ENCODE measurements at places on chromosomes 6 and 20. TPM values are rescaled to one million over a fixed set of nuclear protein-coding genes. Genes with fewer than 3 reads are reported as not detected.
A peak's percentile ranks its signal among the peaks of the same experiment; 100 is the strongest.

Gene SIGLEC1
- total RNA-seq, result 0.15 TPM

Gene FAM209B
- total RNA-seq, result 1.9 TPM

Gene GSTA1
- not detected for total RNA-seq

Gene NOX3
- total RNA-seq, result not detected

DNA sequence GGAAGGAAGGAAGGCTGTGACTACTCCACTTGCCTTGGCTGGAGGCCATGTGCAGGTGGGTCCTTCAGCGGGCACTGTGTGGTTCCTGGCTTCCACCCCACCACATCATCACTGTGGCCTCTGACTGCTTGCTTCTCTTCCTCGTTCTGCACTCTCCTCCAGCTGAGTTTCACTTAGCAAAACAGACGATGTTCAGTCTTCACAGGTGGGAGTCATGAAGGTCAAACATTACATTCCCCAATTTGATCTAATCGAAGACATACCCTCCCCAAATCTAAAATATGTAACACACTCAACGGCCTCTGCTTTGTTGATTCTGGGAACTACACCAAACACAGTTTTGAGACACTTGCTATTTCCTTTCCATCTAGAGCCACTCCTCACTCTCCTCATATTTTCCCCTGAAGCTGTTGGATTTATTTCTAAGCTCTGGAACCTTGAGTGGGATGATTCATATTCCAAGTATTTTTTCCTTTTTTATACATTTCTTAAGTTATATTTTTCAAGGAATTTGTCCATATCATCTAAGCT, 132.5 kb upstream of the FOXA2 start:
- no peak for DNase-seq

DNA sequence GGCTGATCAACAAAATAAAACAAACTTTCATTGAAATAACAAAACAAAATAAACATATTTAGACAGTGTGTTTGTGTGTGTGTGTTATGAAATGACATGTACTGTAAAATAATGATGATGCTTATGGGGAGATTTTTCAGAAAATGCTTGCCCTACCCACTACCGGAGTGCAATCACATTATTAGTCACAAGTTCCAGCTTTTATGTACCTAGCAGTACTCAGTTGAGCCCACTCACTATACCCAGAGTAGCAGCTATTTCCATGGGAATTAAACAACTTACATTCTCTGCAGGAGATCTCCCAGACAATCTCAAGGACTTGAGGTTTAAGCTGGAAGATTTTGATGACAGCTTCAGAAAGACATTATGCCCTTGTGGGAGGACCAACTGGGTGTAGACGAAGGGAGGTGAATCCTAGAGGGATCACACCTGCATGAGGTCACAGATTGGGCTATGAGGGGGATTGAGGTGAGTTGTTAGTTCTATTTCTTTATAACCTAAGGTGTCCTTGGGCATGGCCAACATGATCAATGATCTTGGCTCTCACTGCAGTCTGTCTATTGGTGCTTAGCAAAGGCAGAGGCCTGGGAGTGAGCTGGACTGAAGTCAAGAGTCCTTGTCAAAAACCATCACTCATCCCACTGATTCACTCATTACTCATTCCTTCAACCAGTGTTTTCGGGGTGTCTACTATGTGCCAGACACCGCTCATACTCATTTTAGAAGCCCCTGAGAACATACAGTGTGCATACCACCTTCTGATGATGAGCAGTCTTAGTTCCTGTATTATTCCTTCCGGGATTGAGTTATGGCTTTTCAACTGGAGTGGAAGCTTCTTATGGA, 6.7 kb upstream of the CLIC5 start:
- DNase-seq, result no peak

GRCh38 chr20:12395760-12396159, 478.1 kb downstream of the BTBD3 start:
- no peak for DNase-seq

Gene OPN5
- total RNA-seq, result not detected

Gene CTSA
- 100 TPM for total RNA-seq

- peak; percentile 27 for DNase-seq
These were observed 124.9 kb upstream of the NRN1 start for GRCh38 chr6:6131492-6132109.

DNA sequence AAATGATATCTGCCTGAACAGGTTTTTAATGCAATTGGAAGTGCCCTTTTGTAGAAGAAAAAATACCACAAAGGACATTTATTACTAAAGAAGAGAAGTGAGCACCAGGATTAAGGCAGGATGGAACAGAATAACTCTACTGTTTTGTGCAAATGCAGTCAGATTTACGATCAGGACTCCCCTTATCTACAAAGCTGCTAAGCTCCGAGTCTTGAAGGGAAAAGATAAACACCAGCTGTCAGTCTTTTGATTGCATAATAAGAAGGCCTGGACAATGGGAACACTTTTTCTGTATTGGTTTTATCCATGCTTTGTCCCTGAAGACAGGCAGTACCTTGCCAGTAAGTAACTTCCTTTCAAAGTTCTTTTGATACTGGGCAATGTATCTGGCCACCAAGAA, 797.9 kb upstream of the SLC35B3 start:
- DNase-seq, result no peak

GRCh38 chr6:95519228-95520037, 57.9 kb upstream of the MANEA start:
- DNase-seq, result no peak

GRCh38 chr6:13471184-13471583, 16.2 kb downstream of the GFOD1 start:
- DNase-seq, result no peak

Gene BACH2
- 235 TPM for total RNA-seq

- DNase-seq, result no peak
These were observed 103.7 kb downstream of the FYN start for GRCh38 chr6:111769365-111770152.

DNA sequence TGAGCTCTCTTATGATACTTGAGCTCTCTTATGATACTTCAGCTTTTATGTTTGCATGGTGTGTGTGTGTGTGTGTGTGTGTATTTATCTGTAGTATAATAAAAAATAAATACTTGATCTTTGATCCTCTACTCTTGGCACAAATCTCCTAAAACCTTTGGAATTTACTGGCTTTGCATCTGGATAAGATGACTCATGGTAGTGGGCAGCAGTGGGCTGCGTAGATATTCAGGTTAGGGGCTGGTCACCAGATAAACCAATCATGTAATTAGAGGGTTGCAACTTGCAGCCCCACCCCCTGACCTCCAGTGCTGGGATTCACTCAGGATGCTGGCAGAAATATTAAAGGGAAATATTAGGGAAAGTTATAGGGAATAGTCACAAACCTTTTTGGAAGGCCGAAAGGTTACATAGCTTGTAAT, 151.9 kb upstream of the COL21A1 start:
- no peak for DNase-seq

Gene AP5S1
- total RNA-seq, result 12.8 TPM

GRCh38 chr6:5403076-5403475, 141.8 kb downstream of the FARS2 start:
- DNase-seq, result no peak

Gene SNAI1
- 4.3 TPM for total RNA-seq

- no peak for DNase-seq
These were observed 339.4 kb downstream of the PLCB1 start for GRCh38 chr20:8471465-8471864.

Gene ADGB
- not detected for total RNA-seq

Gene AIF1
- total RNA-seq, result 1.5 TPM

- no peak for DNase-seq
These were observed 2.9 kb downstream of the TFAP2C start for GRCh38 chr20:56631990-56632327.

Gene SERINC1
- 92.0 TPM for total RNA-seq

Gene CCN5
- total RNA-seq, result not detected

- DNase-seq, result peak; percentile 28
These were observed at the start of gene TNFRSF6B for GRCh38 chr20:63696628-63697356. Gene TNFRSF6B (plus strand): TSS chr20:63696652. CDS start chr20:63696768, 116 bp downstream.

Gene PRPH2
- 0.10 TPM for total RNA-seq

DNA sequence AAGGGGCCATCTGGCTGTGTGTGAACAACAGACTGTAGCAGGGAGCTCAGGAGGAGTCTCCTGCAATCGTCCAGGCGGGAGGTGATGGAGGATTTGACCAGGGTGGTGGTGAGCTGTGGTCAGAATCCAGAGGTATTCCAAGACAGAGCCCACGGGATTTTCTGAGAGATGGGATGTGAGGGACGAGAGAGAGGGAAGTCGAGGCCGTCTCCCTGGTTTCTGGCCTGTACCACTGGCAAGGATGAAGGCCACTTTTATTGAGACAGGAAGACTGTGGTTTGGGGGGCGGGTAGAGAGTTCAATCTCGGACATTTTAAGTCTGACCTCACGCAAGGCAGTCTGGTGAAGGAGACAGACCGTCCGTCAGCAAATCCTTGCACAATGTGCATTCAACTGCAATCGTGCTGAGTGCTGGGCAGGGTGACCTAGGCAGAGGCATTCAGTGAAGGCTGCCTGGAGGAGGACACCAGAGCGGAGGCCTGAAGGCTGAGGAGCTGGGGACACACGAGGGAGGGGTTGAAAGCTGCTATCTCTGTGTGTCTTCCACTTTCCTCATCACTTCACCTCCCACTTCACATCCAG, 53.9 kb downstream of the PREX1 start:
- no peak for DNase-seq

Gene PDE7B
- total RNA-seq, result 9.2 TPM

DNA sequence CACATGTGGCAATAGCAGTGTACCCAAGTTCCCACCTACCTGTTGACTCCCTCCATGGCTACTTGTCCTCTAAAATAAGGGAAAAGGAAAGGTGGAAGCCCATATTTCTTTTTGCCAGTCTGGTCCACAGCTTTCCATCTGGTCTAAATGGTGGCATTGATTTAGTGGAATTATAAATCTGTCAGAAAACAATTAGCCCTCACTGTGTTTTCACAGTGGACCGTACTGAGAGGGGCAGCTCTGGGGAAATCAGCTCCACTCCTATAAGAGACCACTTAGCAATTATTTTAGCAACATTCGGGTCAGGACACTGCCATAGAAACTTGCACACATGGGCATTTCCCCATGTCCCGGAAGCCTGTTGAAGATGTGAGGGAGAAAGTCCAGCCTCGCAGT, 653.4 kb upstream of the MARCKS start:
- no peak for DNase-seq

- DNase-seq, result no peak
These were observed 113.8 kb downstream of the MTFR2 start for GRCh38 chr6:136136274-136136673.

DNA sequence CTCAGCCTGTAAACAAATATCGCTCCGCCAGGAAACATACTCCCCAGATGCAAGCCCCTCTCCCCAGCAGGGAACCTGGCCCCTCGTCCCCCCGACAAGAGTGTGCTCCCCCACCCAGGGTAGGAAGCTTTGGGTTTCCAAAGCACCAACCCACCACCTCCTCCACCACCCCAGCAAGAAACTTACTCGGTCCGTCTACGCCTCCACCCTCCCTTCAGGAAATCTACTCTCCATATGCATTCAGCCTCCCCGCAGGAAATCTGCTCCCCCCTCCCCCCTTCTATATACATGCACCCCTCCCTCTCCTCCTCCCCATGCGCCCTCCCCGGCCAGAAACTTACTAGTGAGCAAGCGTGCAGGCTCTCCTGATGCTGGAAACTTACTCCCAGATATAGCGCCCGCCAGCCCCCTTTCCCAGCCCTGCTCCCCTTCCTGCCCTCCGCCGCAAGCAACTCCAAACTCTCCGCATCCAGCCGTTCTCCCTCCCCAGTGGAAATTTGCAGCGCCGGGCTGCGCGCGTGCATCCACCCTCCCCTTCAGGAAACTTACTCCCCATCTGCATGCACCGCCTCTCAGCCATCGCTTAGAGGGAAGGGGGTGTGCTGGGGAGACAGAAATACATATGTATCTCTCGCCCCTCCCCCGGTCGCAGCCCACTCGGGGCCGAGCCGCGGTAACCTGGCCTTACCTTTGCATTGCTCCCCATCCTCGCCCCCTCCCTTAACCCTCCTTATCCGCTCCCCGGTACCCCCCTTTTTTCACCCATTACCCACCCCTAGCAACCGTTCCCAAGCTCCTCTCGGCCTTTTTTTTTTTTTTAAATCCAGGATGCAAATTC, at the start of gene TRERF1:
Gene TRERF1 (minus strand): TSS at position 594 of the 838 bp plus-strand sequence. CDS start 182,336 bp downstream, outside the sequence.
- DNase-seq, result peak; percentile 58

Gene FHL5
- not detected for total RNA-seq

DNA sequence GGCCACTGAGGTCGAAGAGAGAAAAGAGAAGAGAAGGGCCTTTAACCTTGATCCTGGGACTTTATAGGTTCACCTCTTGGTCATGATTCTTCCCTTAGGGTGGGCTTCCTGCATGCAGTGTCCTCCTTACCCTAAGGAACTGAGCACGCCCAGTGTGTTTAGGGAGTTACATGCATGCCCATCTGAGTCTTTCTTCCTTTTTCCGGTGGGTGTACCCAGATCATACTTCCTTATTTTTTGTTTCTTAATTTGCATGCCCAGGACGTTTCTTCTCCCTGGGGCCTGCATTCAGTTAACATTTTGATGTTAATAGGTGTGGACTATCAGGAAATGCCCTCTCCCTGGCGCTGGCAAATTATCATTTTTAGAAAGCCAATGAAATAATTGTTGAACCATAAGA, 91.5 kb downstream of the HTR1B start:
- DNase-seq, result no peak

Gene SIRPG
- total RNA-seq, result not detected

- DNase-seq, result no peak
These were observed 1.2 kb upstream of the TSPO2 start for GRCh38 chr6:41040940-41041536.

- DNase-seq, result no peak
These were observed 263.0 kb downstream of the FOXC1 start for GRCh38 chr6:1872649-1873131.

DNA sequence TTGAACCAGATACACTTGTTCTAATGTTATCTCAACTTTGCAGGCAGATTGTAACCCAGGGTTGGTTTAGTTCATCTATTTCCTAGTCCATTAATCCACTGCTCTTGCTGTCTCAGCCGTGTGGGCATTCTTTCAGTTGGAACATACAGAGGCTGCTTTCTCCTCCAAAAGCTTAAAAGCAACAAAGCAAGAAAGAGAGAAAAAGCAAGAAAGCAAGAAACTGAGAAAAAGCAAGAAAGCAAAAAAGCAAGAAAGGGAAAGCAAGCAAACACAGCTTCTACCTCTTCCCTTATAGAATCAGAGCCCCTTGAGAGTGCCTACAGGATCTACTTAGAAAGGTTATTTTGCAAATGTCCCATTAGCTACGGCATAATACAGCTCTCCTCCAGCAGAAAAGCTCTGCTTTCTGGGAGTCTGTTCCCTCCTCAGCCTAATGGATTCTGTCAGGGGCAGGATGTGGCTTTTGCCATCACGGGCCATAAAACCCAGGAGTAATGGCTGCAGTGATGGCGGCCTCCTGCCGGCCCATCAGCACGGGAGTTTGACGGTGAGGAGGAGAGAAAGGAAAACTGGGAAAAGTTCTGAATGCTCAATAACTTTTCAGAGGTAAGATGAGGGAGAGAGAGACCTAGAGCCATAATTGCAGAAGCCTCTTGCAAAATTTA, 156.8 kb upstream of the JARID2 start:
- DNase-seq, result no peak

- DNase-seq, result peak; percentile 77
These were observed 8.0 kb downstream of the TP53RK start for GRCh38 chr20:46681032-46681854.

Data from B cell (primary cell).